ENCODE measurements at places on chromosomes 4 and X. TPM values are rescaled to one million over a fixed set of nuclear protein-coding genes. Genes with fewer than 3 reads are reported as not detected.

DNA sequence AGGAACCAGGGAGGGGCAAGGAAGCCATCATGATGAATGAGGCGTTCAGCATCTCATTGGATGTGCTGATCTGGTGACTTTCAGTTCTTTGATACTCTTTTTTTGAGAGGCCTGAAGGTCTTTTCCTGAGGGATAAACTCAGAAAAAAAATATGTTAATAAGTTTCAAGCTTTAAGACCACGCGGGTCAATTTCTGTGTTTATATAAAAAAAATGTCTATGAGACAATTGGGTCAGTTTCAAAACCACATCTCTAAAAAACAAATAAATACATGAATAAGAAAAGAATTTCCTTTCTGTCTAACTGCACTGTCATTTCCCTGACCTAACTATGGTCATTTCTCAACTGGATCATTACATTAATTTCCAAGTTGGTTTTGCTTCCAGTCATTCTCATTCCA lies 62.6 kb downstream of the TRIML1 start:
- no peak for DNase-seq

DNA sequence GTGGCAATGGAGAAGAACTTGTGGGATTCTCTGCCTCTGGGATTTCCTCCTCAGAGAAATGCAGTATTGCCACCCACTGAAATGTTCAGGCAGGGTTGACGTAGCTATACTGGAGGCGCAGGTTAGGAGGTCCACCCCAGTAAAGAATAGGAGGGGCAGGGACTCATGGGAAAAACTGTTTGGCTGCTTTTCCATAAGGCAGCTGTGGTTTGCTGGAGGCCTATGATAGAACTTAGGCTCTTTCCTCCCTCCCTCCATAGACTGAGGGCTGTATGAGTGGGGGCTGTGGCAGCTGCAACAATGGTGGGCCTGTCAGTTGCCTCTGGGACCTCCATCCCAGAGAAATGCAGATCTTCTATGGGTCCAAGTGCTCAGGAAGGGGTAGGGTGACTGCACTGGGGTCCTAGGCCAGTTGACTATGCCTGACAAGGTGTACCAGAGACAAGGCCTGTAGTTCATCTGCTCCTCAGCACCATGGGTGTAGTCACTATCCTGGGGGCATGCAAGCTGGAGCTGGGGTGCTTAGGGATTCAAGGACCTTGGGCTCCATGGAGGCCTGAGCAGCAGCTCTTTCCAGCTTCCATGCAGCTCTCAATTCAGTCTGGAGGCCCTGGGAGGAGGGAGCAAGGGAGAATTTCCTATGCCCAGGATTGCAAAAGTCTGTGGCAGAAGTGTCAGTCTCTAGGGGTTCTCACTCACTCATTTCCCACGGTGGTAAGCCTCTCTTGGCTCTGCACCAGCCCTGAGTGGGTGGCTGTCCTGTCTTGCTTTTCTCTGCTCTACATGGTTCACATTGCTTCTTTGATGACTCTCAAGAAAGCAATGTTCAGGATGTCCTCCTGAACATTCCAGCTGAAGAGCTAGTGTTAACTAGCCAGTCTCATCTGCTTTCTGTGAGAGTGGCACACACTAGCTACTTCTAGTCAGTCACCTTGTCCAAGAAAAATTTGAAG lies 353.0 kb downstream of the IDS start:
- DNase-seq: no peak

DNA sequence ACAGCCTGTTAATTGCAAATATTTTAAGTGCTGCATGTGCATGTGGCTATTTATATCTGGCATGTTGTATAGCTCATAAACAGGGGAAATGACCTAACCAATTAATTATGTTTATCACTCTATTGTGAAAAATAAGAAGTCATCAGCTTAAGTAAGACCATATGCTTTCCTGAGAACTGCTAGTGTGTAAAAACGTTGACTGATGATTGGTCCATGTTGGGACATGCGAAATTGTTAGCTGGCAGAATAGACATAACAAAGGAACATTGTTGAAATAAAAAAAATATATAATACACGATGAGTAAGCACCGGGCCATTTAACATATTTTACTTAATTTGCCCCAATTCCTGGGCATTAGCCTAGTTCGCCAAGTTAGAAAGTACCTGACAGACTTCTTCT lies 207.5 kb downstream of the ANK2 start:
- DNase-seq: no peak

DNA sequence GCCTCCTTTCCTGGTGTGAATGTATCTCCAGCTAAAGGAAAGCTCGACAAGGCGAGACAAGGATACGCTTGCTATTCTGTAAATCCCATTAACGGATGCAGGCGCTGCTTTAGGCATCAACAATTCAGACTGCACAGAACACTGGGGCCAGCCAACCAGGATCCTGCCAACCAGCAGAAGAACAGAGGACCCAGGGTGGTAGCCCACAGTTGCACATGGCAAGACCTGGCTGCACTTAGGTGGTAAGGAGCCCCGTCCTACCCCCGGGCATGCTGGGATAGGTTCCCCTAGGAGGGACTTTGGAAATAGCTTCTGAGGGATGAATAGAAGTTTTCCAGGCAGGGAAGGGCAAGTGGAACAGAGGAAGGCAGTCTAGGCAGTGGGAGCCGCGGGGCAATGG lies 20.7 kb downstream of the PSAPL1 start:
- DNase-seq: no peak

- peak; percentile 35 for DNase-seq
Measured at GRCh38 chrX:68498508-68499379, at the start of gene YIPF6. YIPF6 (plus strand) TSS chrX:68499051; CDS start chrX:68499067, 16 bp downstream.

GRCh38 chr4:144667500-144667899 lies 21.5 kb downstream of the HHIP start:
- DNase-seq: no peak

GRCh38 chrX:100355680-100356079 lies 54.4 kb downstream of the PCDH19 start:
- DNase-seq: no peak

DNA sequence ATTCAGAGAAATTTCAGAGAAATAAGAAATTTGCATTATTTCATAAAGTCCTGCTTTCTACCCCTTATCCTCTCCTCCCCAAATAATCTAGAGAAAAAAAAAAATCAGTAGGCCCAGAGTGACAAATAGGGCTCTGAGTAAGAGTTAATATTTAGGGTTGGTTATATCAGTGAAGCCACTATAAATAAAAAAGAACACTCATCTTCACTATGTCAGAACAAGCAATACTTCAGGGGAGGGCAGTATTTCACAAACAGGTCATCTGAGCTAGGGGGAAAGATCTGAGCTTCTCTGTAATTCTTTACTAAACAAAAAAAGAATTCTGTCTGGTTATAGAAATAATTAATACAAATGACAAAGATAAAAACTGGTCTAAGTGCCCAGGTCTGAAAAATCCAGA lies 39.4 kb downstream of the PDE5A start:
- DNase-seq: no peak

DNA sequence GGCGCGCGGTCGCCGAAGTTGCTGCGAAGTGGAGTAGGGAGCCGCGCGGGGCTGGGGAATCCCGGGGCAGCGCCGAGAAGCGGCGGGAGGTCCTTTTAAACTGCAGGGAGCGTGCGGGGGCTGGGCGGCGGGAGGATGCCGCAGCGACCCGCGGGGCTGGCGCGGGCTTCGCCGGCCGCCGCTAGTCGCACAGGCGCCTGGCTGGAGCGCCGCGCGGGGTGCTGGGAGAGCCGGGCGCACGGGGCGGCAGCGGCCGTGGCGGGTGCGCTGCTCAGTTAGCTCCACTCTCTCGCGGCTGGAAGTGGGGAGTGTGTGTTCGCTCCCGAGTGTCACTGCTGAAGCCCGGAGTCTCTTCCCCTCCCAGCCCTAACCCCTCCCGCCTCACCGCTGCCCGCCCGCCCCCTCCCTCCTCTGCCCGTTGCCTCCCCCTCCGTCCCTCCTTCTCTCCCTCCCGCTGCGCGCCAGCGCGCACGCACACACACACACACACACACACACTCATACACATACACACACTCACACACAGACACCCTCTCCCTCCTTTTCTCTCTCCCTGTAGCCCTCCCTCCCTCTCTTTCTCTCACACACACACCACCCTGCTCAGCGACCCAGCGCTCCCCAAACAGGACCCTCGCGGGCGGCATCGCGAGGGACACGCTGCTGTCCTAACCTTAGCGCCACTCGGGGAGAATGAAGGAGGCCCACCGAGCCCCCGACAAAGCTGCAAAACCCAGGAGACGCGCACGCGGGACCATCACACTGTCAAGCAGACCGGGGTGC lies at the start of gene NDNF:
Gene NDNF, minus strand, starts transcription at position 312 of the 780 bp plus-strand sequence. CDS start 26,698 bp downstream, outside the sequence.
- DNase-seq: no peak

GRCh38 chrX:136032370-136032769 lies 47.1 kb downstream of the SLC9A6 start:
- no peak for DNase-seq

GRCh38 chr4:23878246-23878891 lies 11.5 kb downstream of the PPARGC1A start:
- no peak for DNase-seq

- no peak for DNase-seq
Measured at GRCh38 chrX:24146283-24146949, 3.1 kb upstream of the ZFX start.

GRCh38 chr4:153643406-153644383 lies 40.4 kb upstream of the TLR2 start:
- DNase-seq: no peak

RASL11B gene
- total RNA-seq: 1.7 TPM

ACSL1 gene
- 1,142 TPM for total RNA-seq

NIPAL1 gene
- total RNA-seq: 1.1 TPM

PLAC8 gene
- total RNA-seq: 5.1 TPM

WWC2 gene
- total RNA-seq: 48.3 TPM

Measured in omental fat pad (tissue), 4 donors.